ENCODE measurements at places on chromosomes 2 and 18.
A peak's percentile ranks its signal among the peaks of the same experiment; 100 is the strongest.

GRCh38 chr2:213290501-213290900 lies 6.2 kb downstream of the SPAG16 start:
- H3K27ac ChIP-seq = no peak overlapping the region
- no peak for DNase-seq
- H3K4me1 ChIP-seq = peaks cover 9% of the 10 kb centered on the region
- peaks cover 1% of the 10 kb centered on the region for H3K27me3 ChIP-seq
- no peak overlapping the region for H3K4me3 ChIP-seq

GRCh38 chr2:172951554-172951953 lies 124.1 kb upstream of the MAP3K20 start:
- no peaks in the 10 kb centered on the region for H3K4me1 ChIP-seq
- no peak for DNase-seq
- H3K27ac ChIP-seq = no peak overlapping the region
- no peaks in the 10 kb centered on the region for H3K36me3 ChIP-seq

DNA sequence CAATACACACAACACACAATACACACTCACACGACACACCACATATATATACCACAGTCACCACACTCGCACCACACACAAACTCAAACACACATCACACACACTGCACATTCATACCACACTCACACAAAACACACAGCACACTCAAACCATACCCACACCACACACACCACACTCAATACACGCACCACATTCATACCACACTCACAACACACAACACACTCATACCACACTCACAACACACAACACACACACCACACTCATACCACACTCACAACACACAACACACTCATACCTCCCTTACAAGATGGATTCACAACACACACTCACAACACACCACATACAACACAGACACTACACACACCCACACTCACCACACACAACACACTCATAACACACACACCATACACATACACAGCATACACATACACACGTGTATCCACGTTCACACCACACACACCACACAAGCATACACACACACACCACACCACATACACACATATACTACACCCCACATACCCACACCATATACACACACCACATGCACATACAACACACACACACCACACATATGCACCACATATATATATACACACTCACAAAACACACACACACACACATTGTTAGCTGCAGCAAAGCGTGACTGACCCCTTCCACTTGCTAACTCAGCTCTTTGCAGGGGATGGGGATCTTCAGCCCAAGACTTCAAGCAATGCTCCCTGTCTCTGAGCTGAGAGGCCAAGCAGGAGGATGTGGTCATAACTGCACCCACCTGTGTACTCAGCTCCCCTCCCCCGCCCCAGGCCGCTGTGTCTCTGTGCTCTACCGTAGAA lies 59.0 kb downstream of the SDC1 start:
- H3K36me3 ChIP-seq = no peaks in the 10 kb centered on the region
- no peak for DNase-seq
- peaks cover 10% of the 10 kb centered on the region for H3K27me3 ChIP-seq

GRCh38 chr2:148903979-148904378 lies 29.0 kb downstream of the KIF5C start:
- DNase-seq = no peak
- no peak overlapping the region for H3K27ac ChIP-seq
- H3K4me1 ChIP-seq = no peaks in the 10 kb centered on the region
- no peaks in the 10 kb centered on the region for H3K36me3 ChIP-seq

- no peak overlapping the region for H3K4me3 ChIP-seq
- H3K27ac ChIP-seq = no peak overlapping the region
- no peak for DNase-seq
Observed at GRCh38 chr2:67240507-67240906, 156.6 kb upstream of the ETAA1 start.

GRCh38 chr18:55477499-55477859 lies 110.5 kb downstream of the TCF4 start:
- peak; percentile 65 for DNase-seq
- peak overlapping the region; percentile 80 for H3K27ac ChIP-seq
- peaks cover 33% of the 10 kb centered on the region for H3K4me1 ChIP-seq
- H3K4me3 ChIP-seq = peak overlapping the region; percentile 92
- H3K27me3 ChIP-seq = peaks cover 3% of the 10 kb centered on the region
- H3K36me3 ChIP-seq = no peaks in the 10 kb centered on the region

DNA sequence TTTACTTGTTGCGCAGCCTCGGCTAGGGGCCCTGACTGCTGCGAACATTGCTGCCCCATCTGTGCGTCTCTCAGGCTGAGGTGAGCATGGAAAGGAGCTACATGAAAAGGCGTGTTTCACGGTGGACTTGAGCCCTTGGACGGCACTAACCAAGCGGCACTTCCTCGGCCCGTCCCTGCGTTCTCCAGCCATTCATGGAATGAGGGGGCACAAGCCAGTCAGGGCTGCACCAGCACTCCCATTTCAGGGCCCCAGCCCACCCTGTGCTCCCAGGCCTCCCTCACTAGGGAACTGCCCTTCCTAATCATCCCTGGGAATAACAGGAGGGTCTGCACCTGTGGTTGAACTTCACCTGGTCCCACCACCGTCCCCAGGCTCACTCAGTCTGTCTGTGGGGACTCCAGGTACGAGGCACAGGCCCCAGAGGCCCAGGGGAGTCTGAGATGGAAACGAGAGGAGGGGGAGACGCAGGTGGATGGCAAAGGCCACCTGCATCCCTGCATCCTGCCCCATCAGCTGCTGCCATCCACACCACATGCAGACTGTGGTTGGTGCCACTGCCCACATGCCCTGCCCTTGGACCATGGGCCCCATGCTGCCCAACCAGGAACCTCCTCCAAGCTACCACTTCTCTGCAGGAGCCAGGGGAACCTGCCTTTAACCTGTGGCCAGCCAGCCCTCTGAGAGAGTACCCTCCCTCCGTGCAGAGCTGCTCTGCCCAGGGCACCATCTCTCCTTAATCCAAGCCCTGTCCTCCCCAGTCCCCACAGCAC lies 99.7 kb downstream of the EIPR1 start:
- no peaks in the 10 kb centered on the region for H3K27me3 ChIP-seq
- H3K4me1 ChIP-seq = peaks cover 4% of the 10 kb centered on the region
- no peak overlapping the region for H3K27ac ChIP-seq
- H3K4me3 ChIP-seq = no peak overlapping the region
- H3K36me3 ChIP-seq = peaks cover 13% of the 10 kb centered on the region

DNA sequence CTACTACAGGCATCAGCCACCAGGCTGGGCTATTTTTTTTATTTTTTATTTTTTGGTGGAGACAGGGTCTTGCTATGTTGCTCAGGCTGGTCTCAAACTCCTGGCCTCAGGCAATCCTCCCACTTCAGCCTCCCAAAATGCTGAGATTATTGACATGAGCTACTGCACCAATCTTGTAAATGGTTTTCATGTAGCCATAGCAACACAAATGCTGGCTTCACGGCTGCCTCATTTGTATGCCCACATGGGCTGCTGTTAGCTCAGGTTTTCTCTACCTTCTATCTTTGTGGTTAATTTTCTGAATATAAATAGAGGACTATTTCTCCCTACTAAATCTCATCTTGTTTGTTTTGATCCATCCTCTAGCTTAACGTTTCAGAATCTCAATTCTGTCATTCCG lies 58.2 kb downstream of the PLEKHM3 start:
- peaks cover 4% of the 10 kb centered on the region for H3K27me3 ChIP-seq
- H3K36me3 ChIP-seq = peaks cover 14% of the 10 kb centered on the region
- H3K4me1 ChIP-seq = peaks cover 19% of the 10 kb centered on the region

- H3K27me3 ChIP-seq = peaks cover 10% of the 10 kb centered on the region
- no peaks in the 10 kb centered on the region for H3K4me1 ChIP-seq
- no peak for DNase-seq
- no peak overlapping the region for H3K27ac ChIP-seq
Observed at GRCh38 chr2:64359892-64360657, 93.9 kb upstream of the LGALSL start.

All from immature natural killer cell (primary cell).